Cortex of kidney (tissue), 1 donor: ENCODE measurements at places on chromosomes 6 and 20.

- no peak for DNase-seq
These were observed 81.2 kb downstream of the PLCB1 start for GRCh38 chr20:8213270-8213669.

GRCh38 chr6:8562125-8562524, 126.8 kb upstream of the SLC35B3 start:
- DNase-seq: no peak

- no peak for DNase-seq
These were observed 315.2 kb upstream of the NOX3 start for GRCh38 chr6:155770856-155771255.

DNA sequence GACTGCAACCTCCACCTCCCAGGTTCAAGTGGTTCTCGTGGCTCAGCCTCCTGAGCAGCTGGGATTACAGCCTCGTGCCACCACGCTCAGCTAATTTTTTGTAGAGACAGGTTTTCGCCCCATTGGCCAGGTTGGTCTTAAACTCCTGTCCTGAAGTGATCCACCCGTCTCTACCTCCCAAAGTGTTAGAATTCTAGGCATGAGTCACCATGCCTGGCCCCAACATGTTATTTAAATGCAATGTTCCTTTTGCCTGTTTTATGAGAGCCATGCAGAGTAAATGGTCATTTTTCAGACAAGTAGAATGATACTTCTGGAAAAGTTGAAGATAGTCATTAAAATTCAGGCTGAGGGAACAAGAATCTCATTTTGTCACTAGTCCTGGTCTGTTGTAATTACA, 43.8 kb upstream of the RPS6KA2 start:
- no peak for DNase-seq

GRCh38 chr6:125753218-125753936, 3.9 kb downstream of the HEY2 start:
- DNase-seq: no peak

DNA sequence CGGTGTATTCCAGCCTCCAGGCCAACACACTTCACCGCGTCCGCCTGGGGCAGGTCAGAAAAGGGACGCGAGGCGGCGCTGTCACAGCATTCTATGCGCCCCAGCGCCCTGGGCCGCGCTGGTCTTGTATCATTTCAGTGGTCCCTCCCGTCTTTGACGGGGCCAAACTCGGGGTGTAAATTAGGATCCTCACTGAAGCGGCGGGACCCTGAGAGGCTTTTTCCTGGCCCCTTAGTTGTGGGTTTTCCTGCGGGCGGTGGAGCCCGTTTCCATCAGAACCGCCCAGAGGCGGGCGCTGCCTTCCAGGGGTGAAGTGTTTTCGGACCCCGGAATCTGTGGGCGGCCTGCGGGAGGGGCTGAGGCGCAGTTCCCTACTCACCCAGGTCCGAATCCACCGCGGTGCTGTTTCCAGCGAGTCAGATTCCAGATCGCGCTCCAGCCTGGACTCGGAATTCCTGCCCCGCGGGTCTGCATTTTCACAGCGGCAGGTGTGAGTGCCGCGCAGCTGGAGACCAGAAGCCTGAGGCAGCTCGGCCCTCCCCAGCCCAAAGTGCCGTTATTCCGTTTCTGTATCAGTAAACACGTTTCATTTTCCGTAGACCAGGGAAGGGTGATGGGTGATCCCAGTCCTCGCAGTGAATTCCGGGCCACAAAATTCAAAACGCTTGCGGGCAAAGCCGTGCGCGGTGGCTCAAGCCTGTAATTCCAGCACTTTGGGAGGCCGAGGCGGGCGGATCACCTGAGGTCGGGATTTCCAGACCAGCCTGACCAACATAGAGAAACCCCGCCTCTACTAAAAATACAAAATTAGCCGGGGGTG, 3.9 kb upstream of the MICB start:
- no peak for DNase-seq

- no peak for DNase-seq
These were observed 49.0 kb downstream of the PPARD start for GRCh38 chr6:35391240-35391968.

GRCh38 chr20:18729231-18729825, 84.3 kb upstream of the SCP2D1 start:
- no peak for DNase-seq

DNA sequence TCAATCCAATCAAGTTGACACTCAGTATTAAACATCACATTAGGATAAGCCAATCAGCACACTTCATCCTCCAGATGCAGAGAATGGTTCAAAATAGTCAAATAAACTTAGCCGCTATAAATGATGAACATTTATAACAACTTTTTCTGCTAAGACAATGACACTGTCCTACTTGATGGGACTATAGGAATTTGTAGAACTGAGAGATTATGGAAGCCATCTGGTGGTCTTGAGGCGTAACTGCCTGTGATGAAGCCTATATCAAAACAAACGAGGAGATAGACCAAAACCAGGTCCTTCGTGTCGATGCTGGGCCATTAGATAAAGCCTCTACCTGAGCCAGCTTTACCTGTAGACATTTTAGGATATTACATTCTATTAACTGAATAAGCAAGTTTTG, 631.1 kb downstream of the COL12A1 start:
- DNase-seq: no peak

DNA sequence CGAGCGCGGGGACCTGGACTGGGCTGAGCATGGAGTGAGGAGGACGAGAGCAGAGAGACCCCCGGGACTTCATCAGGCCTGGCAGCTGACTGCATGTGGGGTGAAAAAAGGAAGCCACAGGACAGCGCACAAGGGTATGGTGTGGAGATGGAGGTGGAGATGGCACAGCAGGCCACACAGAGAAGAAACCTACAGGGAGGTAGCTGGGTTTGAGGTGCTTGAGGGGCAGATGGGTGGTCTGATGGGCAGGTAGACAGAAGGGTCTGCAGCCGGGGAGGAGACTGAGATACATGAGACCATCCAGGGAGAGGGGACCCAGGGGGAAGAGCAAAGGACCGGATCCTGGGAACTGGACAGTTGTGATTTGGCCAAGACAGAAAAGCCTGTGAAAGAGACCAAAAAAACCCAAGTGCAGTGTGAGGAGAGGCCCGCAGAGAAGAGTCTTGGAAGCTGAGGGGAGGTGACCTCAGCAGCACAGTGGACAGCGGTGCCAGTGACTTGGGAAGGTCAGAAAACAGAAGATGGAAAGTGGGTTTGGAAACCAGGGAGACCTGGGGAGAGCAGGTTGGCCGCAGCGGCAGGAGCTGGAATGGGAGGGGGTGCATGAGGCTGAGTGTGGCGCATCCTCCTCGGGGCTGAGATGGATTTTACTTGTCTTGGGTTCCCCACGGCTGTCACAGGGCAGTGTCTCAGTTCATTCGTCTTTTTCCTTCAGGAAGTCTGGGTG, 5.5 kb downstream of the HLA-DPB1 start:
- DNase-seq: no peak

GRCh38 chr20:13877793-13878192, 93.0 kb downstream of the NDUFAF5 start:
- no peak for DNase-seq

DNA sequence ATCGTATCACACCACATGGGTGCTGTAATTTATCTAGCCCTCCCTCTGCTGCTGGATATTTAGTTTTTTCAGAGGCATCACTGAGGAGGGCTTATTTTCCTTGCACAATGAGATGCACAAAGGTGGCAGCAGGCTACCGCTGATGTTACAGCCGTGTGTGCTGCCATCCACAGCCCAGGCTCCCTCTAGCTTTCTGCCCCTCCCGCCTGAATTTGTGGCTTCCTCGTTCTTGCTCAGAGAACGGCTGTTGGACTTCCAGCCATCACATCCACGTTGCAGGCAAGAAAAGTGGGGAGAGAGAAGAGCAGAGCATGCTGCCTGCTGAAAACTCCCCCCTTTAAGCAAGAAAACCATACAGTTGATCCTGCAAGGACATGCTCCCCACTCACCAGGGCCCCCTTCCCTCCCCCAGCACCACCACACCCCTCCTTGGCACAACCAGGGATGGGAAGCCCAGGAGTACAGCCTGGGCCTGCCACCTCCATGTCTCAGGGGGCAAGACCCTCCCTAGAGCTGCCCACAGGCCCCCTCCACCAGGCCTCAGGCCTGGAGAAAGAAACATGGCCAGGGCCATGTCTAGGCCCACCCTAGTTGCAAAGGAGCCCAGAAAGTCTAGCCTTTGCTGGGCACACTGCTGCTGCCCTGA, 102.6 kb downstream of the MRPL14 start:
- DNase-seq: no peak

- no peak for DNase-seq
These were observed 107.7 kb downstream of the SCP2D1 start for GRCh38 chr20:18921291-18921690.

GRCh38 chr6:150334790-150335783, 33.7 kb upstream of the IYD start:
- no peak for DNase-seq

GRCh38 chr6:49151461-49151860, 311.6 kb downstream of the MMUT start:
- DNase-seq: no peak

DNA sequence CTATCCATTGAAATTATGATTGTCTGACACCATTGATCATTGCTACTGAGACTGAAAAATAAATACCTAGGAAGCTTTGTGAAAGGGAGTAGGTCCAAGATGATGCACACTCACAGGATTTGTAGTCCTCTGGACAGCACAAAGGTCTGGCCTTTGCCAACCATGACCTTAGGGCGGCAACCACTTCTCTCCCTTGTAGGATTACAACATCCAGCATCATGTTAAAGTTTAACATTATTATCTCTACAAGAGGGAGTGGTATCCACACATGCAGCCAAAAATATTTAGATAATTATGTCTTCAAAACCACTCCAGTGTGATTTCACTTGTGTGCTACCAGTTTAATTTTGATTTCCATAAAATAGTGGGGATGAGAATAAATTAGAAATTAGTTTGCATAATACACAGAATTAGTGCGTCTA, 51.1 kb upstream of the NHSL1 start:
- DNase-seq: no peak

- no peak for DNase-seq
These were observed 15.6 kb upstream of the BICRAL start for GRCh38 chr6:42766163-42766670.

GRCh38 chr6:155504848-155505607, 49.4 kb upstream of the NOX3 start:
- DNase-seq: no peak

GRCh38 chr6:132698608-132699007, 15.2 kb downstream of the VNN1 start:
- DNase-seq: no peak
